ENCODE measurements at places on chromosomes 13 and 19.

- peak; percentile 81 for DNase-seq
These were observed 68.2 kb downstream of the ITGBL1 start for GRCh38 chr13:101520672-101521071.

DNA sequence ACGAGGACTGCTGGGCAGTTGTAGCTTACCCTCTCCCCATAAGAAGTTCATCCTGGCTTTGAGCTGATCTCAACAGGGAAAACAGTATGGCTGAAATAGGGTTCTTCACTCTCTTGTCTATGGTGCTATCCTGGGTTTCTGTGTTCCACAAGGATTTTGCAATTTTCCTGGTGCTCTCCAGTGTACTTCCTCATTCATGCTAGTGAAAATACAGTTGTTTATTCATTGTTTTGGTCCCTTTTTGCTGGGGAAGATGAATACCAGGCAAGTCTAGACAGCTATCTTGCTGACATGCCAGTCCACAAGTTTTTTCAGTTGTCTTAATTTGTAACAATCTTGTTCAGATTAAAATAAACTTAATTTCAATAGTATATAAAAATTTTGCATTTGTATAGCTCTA is 306.5 kb downstream of the DLEU7 start:
- no peak for DNase-seq

DNA sequence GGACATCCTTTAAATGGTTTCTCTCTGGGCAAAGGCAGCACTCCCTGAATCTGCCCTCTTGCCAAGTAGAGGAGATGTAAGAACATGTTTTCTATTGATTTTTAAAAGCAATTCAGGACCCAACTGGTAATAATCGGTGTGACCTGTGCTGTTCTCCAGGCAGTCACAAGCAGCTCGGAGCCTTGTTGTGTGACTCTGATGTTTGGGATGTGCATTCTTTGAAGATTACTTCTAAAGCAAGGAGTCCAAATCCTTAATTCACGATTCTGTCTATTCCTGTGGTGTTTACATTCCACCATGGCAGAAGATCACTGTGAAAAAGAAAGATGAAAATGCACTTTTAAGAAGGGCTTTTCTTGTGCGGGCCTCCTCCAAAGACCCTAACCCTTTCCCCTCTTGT is 122.3 kb upstream of the ZNF536 start:
- no peak for DNase-seq

DNA sequence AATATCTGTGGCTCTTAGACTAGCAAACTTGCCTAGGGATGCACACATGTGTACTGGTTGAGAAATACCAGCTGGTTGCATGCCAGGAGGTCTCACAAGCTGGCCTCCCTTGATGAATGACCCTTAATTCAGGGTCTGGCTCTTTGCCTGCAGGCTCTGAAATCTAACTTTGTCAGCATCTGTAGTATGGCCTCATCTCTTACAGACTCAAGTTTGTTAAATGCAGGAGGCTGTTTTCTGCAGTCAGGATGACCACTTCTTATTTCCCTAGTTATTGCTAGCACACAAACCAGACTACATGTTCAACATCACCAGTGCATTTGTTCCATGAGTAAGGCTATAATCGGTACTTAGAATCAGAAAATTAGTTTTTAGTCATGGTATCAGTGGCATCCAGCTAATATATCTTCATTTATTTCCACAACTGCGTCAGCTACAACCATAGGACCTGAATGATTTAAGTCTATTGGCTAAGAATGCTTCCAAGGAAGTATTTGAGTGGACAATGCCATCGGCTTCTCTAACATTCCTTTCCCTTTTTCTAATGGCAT is 23.3 kb upstream of the POSTN start:
- DNase-seq = no peak

GRCh38 chr13:44236370-44236769 is 137.3 kb upstream of the SERP2 start:
- DNase-seq = no peak

DNA sequence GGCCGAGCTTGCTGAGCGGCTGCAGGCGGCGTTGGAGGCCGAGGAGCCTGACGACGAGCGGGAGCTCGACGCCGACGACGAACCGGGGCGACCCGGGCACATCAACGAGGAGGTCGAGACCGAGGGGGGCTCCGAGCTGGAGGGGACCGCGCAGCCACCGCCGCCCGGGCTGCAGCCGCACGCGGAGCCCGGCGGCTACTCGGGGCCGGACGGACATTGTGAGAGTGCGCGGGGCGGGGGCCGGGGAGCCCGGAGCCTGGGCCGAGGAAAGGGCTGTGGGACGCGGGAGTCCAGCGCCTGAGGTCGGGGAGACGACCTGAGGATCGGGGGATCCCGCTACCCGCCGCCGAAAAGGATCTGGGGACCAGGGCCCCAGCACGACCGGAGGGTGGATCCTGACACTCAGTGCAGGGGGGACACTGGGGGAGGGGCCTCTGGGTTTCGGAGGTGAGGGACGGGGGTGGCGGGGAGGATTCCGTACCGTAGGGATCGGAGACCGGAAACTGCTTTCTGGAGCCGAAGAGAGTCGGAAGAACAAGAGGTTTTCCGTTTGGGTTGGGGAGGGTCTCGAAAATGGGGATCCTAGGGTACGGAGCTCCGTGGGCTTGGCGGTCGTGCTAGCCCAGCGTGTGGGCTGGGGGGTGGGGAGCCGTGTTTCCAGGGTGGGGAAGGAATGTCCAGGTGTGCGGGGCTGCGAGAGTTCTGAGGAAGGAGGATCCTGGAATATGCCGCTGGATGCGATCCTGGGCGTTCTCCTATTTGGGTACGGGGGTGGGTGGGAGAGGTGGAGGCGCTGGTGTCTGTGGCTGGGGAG is 616 bp downstream of the HNRNPUL1 start:
- no peak for DNase-seq

GRCh38 chr13:59946944-59947343 is 216.8 kb downstream of the DIAPH3 start:
- no peak for DNase-seq

DNA sequence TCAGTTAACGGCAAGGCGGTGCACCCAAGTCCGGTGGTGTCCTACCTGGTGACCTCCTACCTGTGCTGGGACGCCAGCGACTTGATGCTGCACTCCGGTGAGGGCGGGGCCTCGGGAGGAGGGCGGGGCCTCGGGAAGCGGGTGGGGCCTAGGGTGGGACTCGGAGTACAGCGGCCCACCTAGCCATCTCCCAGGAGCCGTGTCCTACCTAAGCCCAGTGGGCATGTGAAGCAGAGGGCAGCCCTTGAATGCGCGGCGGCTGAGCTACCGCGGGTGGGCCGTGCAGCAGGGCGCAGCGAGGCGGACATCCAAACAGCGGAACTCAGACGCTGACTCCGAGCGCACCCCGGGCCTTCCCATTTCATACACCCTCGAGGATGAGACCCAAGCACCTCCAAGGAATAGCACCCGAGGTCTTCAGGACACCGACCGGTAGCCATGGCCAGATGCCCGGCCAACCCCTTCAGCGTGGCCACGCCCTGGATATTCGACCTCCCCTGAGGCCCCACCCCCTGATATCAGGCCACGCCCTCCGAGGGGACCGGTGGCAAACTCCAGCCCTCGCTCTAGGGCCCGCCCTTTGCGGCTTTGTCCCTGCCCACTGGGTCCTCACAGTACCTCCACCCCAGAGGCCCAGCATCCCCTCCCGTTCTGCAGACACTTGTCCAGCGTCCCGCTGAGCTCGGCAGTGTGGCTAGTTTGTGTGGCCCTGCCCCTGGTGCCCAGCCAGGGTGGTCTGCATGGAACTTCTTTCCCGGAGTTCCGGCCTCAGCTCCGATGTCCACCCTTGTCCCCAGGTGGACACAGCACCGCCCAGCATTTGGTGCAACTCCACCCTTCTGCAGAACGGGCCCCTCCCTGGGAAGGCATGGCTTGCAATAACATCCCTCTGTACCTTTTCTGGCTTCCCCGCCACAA is 5.4 kb downstream of the KLK1 start:
- DNase-seq = no peak

DNA sequence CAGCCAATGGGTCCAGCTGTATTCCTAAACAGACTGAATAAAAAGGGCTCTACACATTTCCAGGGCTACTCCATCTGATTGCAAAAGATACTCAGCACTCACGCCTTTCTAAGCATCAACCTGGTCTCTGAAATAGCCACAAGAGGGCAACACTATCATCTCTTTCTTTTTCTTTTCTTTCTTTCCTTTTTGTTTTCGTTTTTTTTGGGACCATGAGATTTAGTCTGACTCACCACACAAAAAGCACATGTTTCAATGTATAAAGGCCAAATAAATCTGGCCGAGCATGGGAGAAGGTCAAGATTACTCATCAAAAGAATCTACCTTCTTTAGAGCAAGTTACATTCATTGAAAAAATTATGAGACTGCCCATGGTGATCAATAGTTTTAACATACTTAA is 805.6 kb upstream of the ARGLU1 start:
- DNase-seq = peak; percentile 14

GRCh38 chr13:23632741-23633140 is 62.5 kb downstream of the TNFRSF19 start:
- DNase-seq = no peak

DNA sequence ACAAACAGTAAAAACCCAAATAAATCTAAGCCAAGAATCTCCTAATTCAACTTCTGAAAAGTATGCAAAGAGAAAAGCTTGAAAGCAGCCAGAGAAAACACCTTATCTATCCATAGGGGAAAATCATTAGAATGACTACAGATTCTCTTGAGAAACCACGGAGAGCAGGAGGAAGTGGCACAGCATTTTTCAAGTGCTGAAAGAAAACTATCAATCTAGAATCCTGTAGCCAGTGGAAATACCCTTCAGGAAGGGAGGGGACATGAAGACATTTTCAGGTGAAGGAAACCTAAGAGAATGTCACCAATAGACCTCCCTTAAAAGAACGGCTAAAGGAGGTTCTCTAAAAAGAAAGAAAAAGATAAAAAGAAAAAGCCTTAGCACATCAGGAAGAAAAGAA is 66.2 kb upstream of the XPO4 start:
- DNase-seq = no peak

GRCh38 chr19:6531163-6531955 is 533 bp downstream of the TNFSF9 start:
- DNase-seq = no peak

- DNase-seq = peak; percentile 98
These were observed at the start of gene LCP1 for GRCh38 chr13:46181840-46182490. TSS of gene LCP1 (minus strand) at chr13:46182177. CDS start at chr13:46159662, 22,515 bp downstream.

- no peak for DNase-seq
These were observed 67.2 kb upstream of the OLFM4 start for GRCh38 chr13:52961256-52961910.

GRCh38 chr13:102558029-102558428 is 38.8 kb upstream of the TPP2 start:
- DNase-seq = no peak

DNA sequence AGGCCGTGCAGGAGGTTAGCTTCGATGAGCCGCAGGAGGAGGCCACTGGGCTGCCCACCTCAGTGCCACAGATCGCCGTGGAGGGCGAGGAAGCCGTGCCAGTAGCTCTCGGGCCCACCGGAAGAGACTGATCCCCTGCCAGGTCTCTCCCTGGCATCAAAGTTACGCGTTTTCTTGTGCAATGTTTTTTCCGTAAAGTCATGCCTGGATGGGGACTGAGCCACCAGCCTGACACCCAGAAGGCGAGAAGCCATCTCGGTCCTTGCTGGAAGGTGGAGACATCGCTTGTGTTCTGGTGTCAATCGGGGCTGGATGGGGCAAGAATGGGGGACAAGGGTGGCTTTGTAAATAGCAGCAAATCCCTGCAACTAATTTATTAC is 3.4 kb upstream of the PIK3R2 start:
- DNase-seq = no peak

DNA sequence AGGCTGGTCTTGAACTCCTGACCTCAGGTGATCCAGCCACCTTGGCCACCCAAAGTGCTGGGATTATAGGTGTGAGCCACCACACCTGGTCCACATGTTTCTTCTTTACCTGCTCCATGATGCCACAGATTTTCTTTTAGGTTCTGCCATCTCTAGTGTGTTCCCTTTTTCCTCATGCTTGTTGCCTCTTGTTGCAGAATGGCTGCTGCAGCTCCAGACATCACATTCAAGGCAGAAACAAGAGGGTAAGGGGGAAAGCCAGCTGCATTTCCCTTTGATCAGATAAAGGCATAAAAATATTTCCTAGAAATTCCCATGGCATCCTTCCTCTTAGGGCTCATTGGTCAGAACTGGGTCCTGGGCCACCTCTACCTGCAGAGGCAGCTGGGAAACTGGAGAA is 12.3 kb upstream of the CCDC124 start:
- no peak for DNase-seq

- no peak for DNase-seq
These were observed 21.1 kb downstream of the CEACAM8 start for GRCh38 chr19:42573642-42574041.

GRCh38 chr19:42595550-42596172 is 937 bp upstream of the CEACAM8 start:
- DNase-seq = no peak

DNA sequence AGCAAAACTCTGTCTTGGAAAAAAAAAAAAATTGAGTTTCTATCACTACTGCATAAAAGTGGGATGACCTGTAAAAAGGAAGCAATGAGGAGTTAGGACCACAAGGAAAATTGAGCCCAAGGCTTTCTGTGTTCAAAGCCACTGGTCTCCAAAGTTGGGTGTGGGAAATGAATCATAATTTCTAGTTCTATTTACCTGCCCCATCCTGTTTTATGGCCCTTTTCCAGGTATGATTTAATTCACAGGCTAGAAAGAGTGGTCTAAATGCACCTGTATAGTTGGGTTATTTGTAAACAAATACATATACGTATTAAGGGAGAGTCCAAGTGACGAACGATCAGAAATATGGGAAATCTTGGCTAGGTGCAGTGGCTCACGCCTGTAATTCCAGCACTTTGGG is 5.9 kb upstream of the DCAF15 start:
- DNase-seq = no peak

DNA sequence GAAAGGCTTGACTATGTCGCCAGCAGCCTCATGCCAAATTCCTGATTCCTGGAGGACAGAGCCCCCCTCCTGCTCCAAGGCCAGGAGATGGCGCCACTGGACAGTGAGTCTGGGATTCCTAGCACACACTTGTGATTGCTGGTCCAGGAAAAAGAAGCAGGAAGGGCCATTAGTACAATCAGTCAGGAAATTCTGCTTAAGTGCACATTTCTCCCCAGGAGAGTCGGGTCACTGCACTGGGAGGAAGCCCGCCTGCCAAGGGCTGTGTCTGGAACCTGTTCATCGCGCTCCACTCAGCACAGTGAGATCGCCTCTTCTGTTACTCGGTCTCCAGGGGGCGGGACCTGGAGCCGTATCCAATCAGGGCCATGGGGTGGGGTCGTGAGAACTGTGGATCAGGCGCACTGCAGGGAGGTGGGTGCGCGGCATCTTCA is 65.1 kb downstream of the ZNF823 start:
- DNase-seq = no peak
